Posterior vena cava (tissue), 2 donors: ENCODE measurements at places on chromosomes 2 and 18.

- no peak for DNase-seq
Observed at GRCh38 chr2:152055366-152056108, 43.3 kb downstream of the CACNB4 start.

- peak; percentile 42 for DNase-seq
Observed at GRCh38 chr2:128490321-128490720, 171.7 kb upstream of the HS6ST1 start.

GRCh38 chr18:24567199-24567598 is 106.8 kb downstream of the HRH4 start:
- DNase-seq, result no peak

- no peak for DNase-seq
Observed at GRCh38 chr2:11338580-11338979, 5.9 kb downstream of the ROCK2 start.

GRCh38 chr2:239114616-239115265 is 266.9 kb downstream of the TWIST2 start:
- no peak for DNase-seq

- DNase-seq, result no peak
Observed at GRCh38 chr2:216086207-216086893, 4.6 kb downstream of the TMEM169 start.

DNA sequence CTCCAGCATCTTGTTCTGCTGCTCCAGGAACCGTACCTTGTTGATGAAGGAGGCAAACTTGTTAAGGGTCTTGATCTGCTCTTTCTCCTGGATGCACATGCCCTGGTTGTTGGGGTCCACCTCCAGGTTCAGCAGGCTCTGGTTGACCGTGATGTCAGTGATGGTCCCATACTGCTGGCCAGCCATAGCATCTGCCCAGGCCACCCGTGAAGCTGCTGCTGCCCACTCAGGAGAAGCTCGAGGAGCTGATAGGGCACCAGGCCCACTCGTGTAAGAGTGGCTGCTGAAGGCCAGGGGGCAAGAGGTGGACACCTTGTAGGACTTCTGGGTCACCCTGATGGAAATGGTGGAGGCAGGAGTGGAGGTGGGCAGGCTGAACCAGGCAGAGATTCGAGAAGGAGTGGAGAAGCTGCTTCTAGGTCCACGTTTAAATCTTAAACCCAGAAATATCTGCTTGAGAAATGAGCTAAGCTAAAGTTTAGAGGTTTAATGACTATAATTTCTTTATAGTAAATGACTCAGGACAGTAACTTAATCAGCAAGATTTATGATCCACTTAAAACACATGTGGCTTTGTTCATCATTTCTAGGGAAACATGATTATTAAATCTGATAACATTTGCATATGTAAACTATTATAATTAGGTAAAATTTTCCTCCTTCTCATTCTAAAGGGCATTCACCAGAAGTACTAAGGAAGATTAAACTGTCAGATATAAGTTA is 358.7 kb upstream of the SETBP1 start:
- DNase-seq, result no peak

DNA sequence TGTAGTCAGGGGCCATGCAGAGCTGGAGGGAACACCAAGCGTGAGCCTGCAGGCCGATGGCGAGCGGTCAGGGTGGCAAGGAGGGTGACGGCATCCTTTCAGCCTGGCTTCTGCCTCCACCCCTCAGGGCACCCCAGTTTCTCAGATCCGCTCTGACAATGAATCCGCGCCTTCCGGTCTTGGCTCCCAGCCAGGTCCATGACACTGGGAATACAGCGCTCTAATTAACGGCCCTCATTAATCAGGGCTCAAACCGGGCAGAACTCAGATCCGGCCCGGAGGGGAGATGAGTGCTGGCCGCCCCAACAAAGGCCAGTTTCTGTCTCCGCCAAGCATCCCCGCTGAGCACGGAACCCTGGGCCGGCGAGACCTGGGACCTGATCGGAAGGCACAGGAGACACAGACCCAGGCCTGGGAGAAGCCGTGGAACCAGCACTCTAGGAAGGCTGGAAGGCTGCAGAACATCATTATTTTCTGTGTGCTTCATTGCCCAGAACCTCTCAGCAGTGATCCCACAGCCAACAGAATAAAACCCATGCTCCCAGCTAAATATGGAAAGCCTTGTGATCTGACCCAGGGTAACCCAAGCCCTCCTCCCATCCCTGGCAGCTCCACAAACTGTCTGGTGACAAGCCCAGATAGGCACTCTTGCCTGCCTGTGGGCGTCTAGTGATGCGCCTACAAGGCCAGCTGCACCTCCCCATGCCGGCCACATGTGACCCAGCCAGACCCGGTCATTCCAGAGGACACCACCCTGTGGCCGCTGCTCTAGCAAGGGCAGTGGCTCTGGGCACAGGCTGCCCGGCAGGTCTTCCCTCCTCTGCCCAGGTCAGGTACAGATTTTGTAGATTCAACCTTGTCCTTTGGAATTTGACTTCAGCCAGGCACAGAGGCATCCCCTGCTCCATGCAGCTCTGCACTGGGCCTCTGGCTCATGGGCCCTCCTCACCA is 438.7 kb upstream of the MYT1L start:
- DNase-seq, result peak; percentile 85

- no peak for DNase-seq
Observed at GRCh38 chr2:161068670-161069069, 91.6 kb upstream of the TANK start.

DNA sequence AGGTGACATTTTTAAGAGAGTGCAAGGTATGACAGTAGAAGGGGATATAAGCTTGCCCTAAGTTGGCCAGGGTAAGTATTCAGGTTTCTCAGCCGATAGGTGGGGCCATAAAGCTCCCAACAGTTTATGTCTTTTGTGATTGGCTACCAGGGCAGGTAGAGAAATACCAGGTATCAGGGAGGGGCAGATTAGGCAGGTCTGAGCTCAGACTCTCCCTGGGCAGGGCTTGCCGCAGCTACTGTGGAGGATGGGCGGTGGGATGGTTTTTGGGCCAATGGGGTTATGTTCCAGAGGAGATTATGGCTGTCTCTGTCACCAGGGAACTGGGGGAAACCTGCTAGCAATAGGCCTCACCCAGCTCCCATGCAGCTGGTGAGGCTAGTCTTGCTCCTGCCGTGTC is 211.6 kb downstream of the PTH2R start:
- DNase-seq, result no peak

- no peak for DNase-seq
Observed at GRCh38 chr2:25608718-25609117, 64.7 kb downstream of the DTNB start.

DNA sequence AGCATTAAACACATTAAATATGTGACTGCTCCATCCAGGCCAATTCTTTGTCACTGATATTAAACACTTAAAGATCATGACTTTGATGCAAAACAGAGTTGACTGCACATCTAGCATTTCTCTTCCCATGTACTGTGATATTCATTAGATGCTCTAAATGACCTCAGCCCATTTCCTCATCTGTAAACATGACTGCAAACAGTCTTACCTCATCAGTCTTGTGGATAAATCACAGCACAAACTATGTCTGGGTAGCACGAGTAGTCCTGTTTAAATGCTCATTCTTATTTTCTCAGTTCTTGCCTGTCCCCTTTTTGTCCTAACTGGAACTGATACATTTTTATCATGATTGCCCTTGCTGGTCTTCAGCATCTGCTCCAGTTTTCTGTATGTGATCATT is 1974.8 kb upstream of the LRRTM1 start:
- no peak for DNase-seq

GRCh38 chr2:215556979-215557378 is 121.1 kb upstream of the FN1 start:
- DNase-seq, result no peak

DNA sequence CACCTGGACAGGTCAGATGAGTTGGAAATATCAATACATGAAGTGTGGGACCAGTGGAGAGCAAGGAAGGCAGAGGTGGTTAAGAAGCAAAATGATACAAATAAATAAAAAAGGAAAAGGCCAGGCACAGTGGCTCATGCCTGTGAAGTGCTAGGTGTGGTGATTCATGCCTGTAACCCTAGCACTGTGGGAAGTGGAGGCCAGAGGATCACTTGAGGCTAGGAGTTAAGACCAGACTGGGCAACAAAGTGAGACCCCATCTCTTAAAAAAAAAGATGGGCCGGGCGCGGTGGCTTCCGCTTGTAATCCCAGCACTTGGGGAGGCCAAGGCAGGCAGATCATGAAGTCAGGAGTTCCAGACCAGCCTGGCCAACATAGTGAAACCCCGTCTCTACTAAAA is 2.9 kb downstream of the STON1 start:
- DNase-seq, result no peak

DNA sequence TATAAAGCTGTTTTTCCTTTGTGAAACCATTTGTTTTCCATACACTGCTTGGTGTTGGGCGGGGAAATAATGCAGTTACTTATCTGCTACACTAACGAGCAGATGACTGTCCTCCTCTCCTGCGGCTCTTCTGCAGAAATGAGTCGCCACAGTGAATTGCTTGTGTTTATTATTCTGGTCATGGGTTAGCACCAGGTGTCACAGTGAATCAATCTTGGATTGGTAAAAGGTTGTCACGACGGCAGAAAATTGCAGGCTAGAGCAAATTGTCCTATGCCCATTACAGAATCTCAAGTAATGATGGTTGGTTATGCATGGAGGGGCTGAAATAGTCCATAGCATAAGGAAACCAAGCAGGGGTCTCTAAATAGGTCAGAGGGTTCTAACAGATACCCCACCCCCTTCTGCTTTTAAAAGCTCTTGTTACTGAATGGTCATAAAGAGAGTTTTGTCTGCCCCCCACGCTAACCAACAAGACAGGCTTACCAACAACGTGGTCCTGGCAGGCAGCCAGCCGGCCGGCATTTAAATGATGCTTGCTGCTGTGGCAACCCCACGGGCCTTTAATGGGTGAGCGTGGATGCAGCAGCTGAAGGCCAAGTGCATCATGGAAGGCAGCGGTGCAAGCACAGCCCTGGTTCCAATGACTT is 29.5 kb downstream of the RAB31 start:
- no peak for DNase-seq

GRCh38 chr2:60555783-60556139 is 2.3 kb upstream of the BCL11A start:
- no peak for DNase-seq

DNA sequence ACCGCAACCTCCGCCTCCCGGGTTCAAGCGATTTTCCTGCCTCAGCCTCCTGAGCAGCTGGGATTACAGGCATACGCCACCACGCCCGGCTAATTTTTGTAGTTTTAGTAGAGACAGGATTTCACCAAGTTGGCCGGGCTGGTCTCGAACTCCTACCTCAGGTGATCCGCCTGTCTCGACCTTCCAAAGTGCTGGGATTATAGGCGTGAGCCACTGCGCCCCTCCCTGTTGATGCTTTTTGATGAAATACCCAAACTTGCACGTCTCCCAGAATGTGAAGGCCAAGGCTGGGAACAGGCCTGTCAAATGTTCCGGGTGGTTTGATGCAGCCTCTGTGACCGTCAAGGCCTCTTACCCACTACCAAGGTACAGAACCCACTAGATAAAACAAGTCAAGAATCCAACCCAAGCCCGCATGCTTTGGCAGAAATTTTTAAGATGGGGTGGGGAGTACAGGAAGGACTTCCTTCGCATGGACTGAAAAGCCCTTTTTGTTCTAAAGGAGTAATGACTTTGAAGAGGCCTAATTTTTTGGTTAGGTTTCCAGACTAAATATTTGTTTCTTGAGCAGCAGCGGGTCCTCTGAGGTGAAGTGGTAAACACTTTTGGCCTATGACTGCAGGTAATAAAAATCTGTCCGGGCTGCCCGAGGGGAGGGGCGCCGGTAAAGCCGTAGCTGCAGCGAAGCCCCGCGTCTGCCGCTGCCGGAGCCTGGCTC is 3.7 kb upstream of the EVX2 start:
- DNase-seq, result no peak

GRCh38 chr2:101157272-101157671 is 6.1 kb upstream of the TBC1D8 start:
- DNase-seq, result peak; percentile 29

GRCh38 chr2:23007631-23008235 is 377.2 kb upstream of the KLHL29 start:
- no peak for DNase-seq

- peak; percentile 83 for DNase-seq
Observed at GRCh38 chr2:25165992-25166875, 2.1 kb downstream of the POMC start.

- peak; percentile 66 for DNase-seq
Observed at GRCh38 chr2:43030551-43031307, 195.7 kb downstream of the ZFP36L2 start.

GRCh38 chr2:197786010-197786877 is 1.1 kb upstream of the BOLL start:
- DNase-seq, result peak; percentile 80

DNA sequence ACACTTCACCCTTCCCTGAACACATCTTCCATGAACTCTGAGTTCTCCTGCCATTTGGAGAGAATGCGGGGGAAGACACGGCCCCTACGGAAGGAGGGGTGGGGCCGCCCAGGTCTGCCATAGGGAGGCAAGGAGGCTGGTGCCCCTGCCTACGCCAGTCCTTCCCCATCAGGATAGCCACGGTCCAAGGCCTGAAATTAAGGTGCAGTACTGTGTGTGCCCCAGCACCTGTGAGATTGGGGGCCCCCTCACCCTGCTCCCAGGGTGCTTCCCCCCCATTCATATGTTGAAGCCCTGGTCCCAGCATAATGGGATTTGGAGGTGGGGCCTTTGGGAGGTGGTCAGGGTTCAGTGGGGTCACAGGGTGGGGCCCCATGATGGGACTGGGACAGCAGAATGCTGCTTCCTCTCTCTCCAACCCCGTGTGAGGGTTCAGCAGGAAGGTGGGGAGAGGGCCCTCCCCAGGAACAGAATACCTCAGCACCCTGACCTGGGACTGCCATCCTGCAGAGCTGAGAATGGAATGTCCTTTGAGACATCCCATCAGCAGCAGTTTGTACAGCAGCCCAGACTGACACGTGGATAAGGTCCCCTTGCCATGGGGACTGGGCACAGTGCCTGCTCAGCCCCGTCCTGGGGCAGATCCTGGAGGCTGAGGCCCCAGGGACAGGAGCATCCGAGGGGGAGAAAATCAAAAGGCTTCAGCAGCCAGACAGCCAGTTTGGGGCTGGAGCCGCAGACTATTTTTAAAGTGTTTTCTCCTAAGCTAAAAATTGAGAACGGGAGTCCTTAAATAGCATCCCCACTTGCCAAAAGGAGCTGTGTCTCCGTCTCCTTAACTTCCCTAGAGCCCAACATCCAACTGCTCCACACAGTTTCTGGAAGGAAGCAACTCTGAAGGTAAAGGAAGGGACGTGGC is 105.1 kb downstream of the NDUFA10 start:
- DNase-seq, result no peak

DNA sequence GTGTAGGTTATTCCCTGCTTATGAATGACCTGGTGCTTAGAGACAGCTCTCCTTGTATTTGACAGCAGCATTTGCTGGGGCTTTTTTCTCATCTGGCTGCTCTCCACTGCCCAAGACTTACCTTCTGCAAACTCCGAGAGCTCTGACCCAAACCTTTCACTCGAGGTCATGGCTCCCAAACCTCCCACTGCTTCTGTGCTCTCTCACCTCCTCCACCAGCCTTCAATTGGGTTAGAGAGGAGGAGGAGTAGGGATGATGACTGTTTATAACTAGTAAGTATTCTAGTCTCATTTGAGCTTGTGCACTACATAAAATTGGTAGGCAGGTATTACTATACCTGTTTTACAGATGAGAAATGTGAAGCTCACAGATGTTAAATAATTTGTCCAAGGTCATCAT is 40.1 kb downstream of the LIMS1 start:
- no peak for DNase-seq
